Endothelial cell of umbilical vein (primary cell): ENCODE measurements at places on chromosomes 5 and 9. TPM values are rescaled to one million over a fixed set of nuclear protein-coding genes. Genes with fewer than 3 reads are reported as not detected.

GRCh38 chr5:134583766-134584165 is 48.9 kb downstream of the SAR1B start:
- H3K4me1 ChIP-seq = peaks cover 27% of the 10 kb centered on the region
- H3K4me3 ChIP-seq = no peak overlapping the region
- DNase-seq = no peak
- no peak overlapping the region for H3K27ac ChIP-seq
- H3K27me3 ChIP-seq = no peaks in the 10 kb centered on the region

DNA sequence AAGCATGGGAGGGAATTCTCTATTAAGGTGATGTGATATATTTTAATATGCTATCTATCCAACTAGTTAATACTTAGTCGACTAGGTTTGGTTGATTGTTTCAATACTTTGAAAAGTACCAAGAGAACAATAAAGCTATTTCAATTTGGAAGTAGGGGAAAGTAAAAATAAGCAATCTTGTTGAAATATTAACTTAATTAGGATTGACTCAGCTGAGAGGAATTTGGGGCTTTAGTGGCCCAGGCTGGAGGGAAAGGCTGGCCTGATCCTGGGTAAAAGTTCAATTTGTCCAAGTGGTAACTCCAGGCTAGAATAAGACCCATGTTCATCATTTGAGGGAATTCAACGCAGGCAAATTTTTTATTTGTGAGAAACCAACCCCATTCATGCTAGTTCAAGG is 48.6 kb downstream of the NMUR2 start:
- no peaks in the 10 kb centered on the region for H3K4me1 ChIP-seq
- H3K4me3 ChIP-seq = no peak overlapping the region
- H3K27ac ChIP-seq = no peak overlapping the region
- H3K36me3 ChIP-seq = no peaks in the 10 kb centered on the region
- no peaks in the 10 kb centered on the region for H3K27me3 ChIP-seq

- H3K27me3 ChIP-seq = no peaks in the 10 kb centered on the region
- no peak for DNase-seq
- H3K36me3 ChIP-seq = no peaks in the 10 kb centered on the region
- no peak overlapping the region for H3K4me3 ChIP-seq
Measured at GRCh38 chr5:33479311-33479710, 38.5 kb downstream of the TARS1 start.

- H3K36me3 ChIP-seq = no peaks in the 10 kb centered on the region
- H3K4me3 ChIP-seq = no peak overlapping the region
- no peak overlapping the region for H3K27ac ChIP-seq
- DNase-seq = peak; percentile 26
- H3K4me1 ChIP-seq = no peaks in the 10 kb centered on the region
Measured at GRCh38 chr5:116502616-116503015, 72.0 kb downstream of the SEMA6A start.

DNA sequence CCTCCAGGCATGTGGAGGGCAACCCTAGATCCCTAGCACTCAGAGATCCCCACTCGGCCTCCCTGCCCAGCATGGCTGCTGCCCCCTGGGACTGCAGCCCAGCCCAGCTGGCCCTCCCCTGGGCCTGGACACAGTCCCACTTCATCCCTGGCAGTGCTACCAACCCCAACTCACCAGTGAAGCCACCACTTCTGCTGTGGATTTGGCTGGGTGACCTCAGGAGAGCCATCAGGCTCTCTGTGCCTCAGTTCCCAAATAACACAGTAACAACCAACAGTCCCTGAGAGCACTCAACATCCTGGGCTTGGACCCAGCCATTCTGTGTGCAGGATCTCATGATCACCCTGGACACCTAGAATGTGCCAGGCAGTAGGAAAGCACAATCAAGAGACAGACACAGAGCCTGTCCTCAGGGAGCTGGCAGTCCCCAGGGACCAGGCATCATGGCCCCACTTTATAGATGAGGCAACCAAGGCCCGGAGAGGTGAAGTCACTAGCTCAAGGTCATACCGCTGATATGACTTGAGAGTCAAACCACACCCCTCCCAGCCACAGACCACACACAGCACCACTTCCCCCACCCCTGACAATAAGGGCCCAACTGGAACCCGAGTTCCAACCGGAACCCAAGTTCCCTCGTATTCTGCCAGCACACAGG is 4.7 kb upstream of the PSMB7 start:
- H3K36me3 ChIP-seq = no peaks in the 10 kb centered on the region
- no peak for DNase-seq
- no peak overlapping the region for H3K4me3 ChIP-seq
- no peak overlapping the region for H3K27ac ChIP-seq

DNA sequence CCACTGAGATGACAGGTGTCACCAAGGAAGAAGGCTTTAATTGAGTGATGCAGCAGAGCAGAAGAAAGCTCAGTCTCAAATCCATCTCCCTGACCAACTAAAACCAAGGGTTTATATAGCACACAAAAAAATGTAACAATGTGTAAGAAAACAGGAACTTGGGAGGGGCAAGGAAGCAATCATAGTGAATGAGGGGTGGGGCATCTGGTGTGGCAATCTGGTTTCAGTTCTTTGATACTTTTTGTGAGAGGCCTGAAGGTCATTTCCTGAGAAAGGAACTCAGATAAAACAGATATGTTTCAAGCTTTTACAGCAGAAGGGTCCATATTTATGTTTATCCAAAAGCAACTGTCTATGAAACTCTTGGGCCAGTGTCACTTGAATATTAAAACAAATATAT is 19.7 kb downstream of the CD180 start:
- no peak overlapping the region for H3K27ac ChIP-seq
- peaks cover 2% of the 10 kb centered on the region for H3K4me1 ChIP-seq
- DNase-seq = no peak
- no peaks in the 10 kb centered on the region for H3K36me3 ChIP-seq

GRCh38 chr5:157516626-157517325 is 56.8 kb downstream of the NIPAL4 start:
- no peak overlapping the region for H3K4me3 ChIP-seq
- H3K4me1 ChIP-seq = peaks cover 16% of the 10 kb centered on the region
- no peaks in the 10 kb centered on the region for H3K36me3 ChIP-seq
- no peaks in the 10 kb centered on the region for H3K27me3 ChIP-seq
- no peak for DNase-seq

DNA sequence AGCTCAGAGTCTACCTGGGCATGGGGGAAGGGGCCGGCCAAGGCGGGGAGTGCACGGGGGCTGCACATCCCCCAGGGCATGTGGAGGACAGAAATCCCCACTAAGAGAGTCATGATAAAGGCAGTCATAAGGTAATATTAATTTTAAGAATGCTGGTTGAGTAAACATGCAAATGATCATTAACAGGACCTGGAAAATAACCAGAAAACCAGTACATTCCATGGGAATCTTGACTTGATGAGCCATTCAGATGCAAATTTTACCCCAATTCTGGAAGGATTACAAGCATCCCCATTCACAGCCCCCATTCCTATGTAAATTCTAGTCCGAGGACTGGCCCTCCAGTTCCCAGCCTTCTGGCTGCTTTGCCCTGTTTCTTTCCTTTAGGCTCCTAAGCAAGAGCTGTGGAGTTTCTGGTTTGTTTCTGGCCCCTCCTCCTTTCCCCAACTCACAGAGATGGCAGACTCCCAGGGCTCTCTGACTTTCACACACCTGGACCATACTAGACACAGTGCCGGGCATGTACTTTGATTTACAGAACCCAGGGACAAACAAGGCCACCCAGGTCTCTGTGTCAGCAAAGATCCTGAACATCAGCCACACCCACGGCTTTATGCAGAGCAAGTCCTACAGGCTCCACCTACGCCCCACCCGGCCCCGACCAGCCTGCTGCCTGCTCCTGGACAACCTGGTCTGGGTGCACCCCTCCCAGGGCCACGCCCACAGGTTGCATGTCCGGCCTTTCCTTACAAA is 62.7 kb downstream of the SEMA4D start:
- no peaks in the 10 kb centered on the region for H3K27me3 ChIP-seq
- no peak overlapping the region for H3K27ac ChIP-seq
- no peak for DNase-seq
- no peaks in the 10 kb centered on the region for H3K36me3 ChIP-seq
- H3K4me3 ChIP-seq = no peak overlapping the region
- no peaks in the 10 kb centered on the region for H3K4me1 ChIP-seq

DNA sequence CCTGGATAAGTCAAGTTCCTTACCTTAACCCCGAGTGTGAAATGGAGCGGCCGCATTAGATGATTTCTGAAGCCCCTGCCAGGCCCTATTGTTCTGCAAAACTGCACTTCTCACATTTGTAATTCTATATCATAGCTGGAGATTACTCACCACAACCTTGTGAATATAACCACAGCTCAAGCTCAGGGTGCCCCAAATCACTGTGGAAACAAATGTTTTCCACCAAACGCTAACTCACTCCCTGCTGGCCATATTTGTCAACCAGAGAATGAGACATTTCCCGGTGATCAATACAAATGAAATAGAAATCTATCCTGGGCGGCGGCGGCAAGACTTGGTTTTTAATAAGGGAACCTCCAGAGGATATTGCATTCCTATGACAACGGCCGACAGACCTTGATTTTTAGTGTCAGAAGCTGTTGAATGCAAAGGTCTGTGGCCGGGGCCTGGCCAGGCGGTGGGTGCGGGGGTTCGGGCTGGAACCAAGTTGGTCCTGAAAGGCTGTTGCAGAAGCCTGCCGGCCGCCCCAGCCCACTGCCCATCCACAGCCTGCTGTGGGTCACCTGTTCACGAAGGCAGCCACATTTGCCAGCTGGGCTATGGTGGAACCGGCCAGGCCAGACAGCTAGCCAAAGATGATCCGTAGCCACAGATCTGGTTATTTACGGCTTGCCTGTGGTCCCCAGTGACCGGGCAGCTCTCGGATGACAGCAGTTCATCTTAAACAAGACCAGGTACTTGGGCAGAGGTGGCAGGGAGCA is 93.9 kb upstream of the LMX1B start:
- no peak overlapping the region for H3K4me3 ChIP-seq
- no peak for DNase-seq
- peaks cover 31% of the 10 kb centered on the region for H3K27me3 ChIP-seq
- no peaks in the 10 kb centered on the region for H3K36me3 ChIP-seq

GRCh38 chr5:43616535-43616934 is 13.6 kb downstream of the NNT start:
- H3K27ac ChIP-seq = no peak overlapping the region
- no peaks in the 10 kb centered on the region for H3K4me1 ChIP-seq
- H3K27me3 ChIP-seq = no peaks in the 10 kb centered on the region
- no peak overlapping the region for H3K4me3 ChIP-seq
- no peak for DNase-seq

DNA sequence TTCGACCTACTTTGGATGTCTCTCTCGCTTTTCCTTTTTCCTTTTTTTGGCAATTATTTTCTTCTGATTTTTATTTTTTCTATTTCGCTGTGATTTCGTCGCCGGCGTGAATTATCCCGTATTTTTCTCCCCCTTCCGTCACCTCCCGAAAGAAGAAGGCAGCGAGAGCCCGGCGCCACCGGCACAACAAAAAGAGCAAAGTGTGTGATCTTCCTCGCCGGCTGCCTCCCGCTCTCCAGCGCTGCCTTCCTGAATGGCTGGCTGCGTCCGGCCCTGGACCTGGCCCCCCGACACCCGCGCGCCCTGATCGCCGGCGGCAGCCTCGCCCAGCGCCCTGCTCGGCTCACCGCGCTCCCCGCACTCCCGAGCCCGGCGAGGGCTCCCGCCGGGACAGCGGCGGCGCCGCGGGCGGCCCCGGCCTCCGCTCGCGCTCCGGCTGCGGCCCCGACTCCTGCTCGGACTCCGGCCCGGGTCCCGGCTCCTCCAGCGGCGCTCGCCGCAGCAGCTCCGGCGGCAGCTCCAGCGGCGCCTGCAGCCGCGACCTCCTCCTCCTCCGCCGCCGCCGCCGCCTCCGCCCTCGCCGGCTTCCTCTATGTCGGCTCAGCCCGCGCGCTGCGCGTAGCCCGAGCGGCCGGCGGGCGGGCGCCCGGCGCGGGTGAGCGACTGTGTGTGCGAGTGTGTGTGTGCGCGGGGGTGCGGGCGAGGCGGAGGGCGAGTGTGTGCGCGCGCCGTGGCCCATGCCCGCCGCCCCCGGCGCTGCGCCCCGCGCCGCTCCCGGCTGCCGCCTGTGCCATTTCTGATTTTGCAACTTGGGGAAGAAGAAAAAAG is 960 bp downstream of the NR2F1 start:
- H3K4me1 ChIP-seq = peaks cover 21% of the 10 kb centered on the region
- DNase-seq = peak; percentile 56
- H3K27ac ChIP-seq = peak overlapping the region; percentile 86
- H3K4me3 ChIP-seq = peak overlapping the region; percentile 93
- H3K27me3 ChIP-seq = no peaks in the 10 kb centered on the region

- DNase-seq = no peak
- H3K27ac ChIP-seq = no peak overlapping the region
- H3K4me1 ChIP-seq = peaks cover 14% of the 10 kb centered on the region
- no peak overlapping the region for H3K4me3 ChIP-seq
Measured at GRCh38 chr5:87076931-87077330, 190.8 kb upstream of the RASA1 start.

- no peaks in the 10 kb centered on the region for H3K36me3 ChIP-seq
- peaks cover 42% of the 10 kb centered on the region for H3K4me1 ChIP-seq
Measured at GRCh38 chr5:149149942-149150341, 8.6 kb downstream of the ABLIM3 start.

DNA sequence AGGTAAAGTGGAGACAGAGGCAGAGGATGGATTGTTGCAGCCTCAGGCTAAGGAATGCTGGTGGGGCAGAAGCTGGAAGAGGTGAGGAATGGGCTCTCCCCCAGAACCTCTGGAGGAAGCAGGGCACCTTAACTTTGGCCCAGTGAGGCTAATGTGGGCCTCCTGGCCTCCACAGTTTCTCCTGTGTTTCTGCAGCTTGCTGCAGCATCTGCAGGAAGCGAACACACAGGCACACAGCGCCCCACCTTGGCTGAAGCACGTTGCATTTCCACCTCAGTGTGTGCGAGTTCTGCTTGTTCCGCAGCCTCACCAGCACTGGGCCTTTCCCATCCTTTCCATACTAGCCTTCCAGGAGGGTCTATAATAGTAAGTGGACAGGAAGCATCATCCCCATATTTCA is 27.2 kb upstream of the ASS1 start:
- H3K36me3 ChIP-seq = no peaks in the 10 kb centered on the region
- no peak overlapping the region for H3K27ac ChIP-seq
- no peak for DNase-seq
- no peak overlapping the region for H3K4me3 ChIP-seq
- peaks cover under 1% of the 10 kb centered on the region for H3K27me3 ChIP-seq

- DNase-seq = peak; percentile 50
- no peaks in the 10 kb centered on the region for H3K36me3 ChIP-seq
- no peak overlapping the region for H3K4me3 ChIP-seq
- H3K27me3 ChIP-seq = no peaks in the 10 kb centered on the region
- peak overlapping the region; percentile 65 for H3K27ac ChIP-seq
- H3K4me1 ChIP-seq = peaks cover 22% of the 10 kb centered on the region
Measured at GRCh38 chr5:54087436-54087835, 222.9 kb downstream of the ARL15 start.

- no peaks in the 10 kb centered on the region for H3K27me3 ChIP-seq
- no peaks in the 10 kb centered on the region for H3K4me1 ChIP-seq
- no peak for DNase-seq
- H3K4me3 ChIP-seq = no peak overlapping the region
- H3K36me3 ChIP-seq = no peaks in the 10 kb centered on the region
Measured at GRCh38 chr5:157941616-157942015, 82.7 kb upstream of the CLINT1 start.

MIGA2 gene
- total RNA-seq = 28.0 and 29.5 TPM in 2 replicates

TXN gene
- total RNA-seq = 280 and 286 TPM in 2 replicates

AK1 gene
- total RNA-seq = 113 and 115 TPM in 2 replicates

ANKDD1B gene
- 0.65 and 0.71 TPM in 2 replicates for total RNA-seq

ACER2 gene
- 7.3 and 7.7 TPM in 2 replicates for total RNA-seq

IFNK gene
- total RNA-seq = not detected in 2 replicates

WWC1 gene
- 0.44 and 0.91 TPM in 2 replicates for total RNA-seq
